Right renal pelvis (tissue), 4 donors: ENCODE measurements at places on chromosomes 7 and 10. TPM values are rescaled to one million over a fixed set of nuclear protein-coding genes. Genes with fewer than 3 reads are reported as not detected.
A peak's percentile ranks its signal among the peaks of the same experiment; 100 is the strongest.

DNA sequence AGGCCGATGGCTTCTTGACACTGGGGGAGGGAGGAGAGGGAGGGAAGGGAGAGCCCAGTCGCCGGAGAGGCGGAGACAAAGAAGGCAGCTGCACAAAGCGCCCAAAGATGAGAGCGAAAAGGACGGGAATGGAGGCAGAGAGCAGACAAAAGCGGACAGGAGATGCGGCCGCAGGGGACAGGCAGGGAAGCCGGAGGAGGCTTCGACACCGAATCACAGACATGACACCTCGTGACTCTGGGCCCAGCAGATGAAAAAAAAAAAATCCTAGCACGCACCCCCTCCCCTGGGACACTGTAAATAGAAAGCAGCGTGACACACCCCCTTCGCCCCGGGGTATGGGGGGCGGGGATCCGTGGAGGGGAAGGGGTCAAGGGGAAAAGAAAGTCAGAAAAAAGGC, 976 bp downstream of the NAT16 start:
- no peak for DNase-seq

DNA sequence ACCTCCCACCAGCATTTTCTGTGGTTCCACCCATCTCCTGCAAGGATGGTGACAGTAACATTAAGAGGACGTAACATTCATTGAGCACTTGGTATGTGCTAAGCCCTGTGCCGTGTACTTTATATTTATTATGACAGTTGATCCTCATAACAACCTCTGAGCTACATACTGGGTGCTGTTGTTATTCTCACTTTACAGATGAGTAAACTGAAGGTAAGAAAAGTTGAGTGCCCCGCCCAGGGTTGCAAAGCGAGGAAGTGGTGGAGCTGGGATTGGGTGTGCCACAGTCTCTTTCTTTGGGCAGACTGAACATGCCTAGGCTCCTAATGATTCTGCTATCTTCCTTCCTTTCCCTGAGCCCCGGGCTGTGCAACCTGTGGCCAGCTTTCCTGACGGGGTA, 107.4 kb downstream of the SH3PXD2A start:
- no peak for DNase-seq

- DNase-seq, result no peak
Observed at GRCh38 chr10:86370006-86370585, 3.5 kb upstream of the GRID1 start.

- DNase-seq, result no peak
Observed at GRCh38 chr7:129391546-129392171, 42.6 kb upstream of the STRIP2 start.

GRCh38 chr10:43208147-43209073, 58.5 kb downstream of the RASGEF1A start:
- no peak for DNase-seq

GRCh38 chr7:32533276-32534029, 38.2 kb downstream of the AVL9 start:
- no peak for DNase-seq

GRCh38 chr7:22581099-22581498, 81.1 kb upstream of the STEAP1B start:
- DNase-seq, result no peak

GRCh38 chr10:17831341-17831740, 22.2 kb downstream of the MRC1 start:
- DNase-seq, result no peak

- no peak for DNase-seq
Observed at GRCh38 chr10:59290448-59290847, 71.9 kb downstream of the FAM13C start.

- DNase-seq, result no peak
Observed at GRCh38 chr7:30977896-30978564, 14.3 kb downstream of the GHRHR start.

GRCh38 chr10:58645416-58646146, 132.9 kb downstream of the BICC1 start:
- DNase-seq, result no peak

- no peak for DNase-seq
Observed at GRCh38 chr7:55444786-55445185, 79.6 kb downstream of the LANCL2 start.

GRCh38 chr10:68408898-68409518, 1.9 kb upstream of the RUFY2 start:
- DNase-seq, result no peak

- no peak for DNase-seq
Observed at GRCh38 chr7:44403775-44404174, 78.4 kb upstream of the CAMK2B start.

- DNase-seq, result no peak
Observed at GRCh38 chr10:61188691-61189090, 244.7 kb upstream of the RHOBTB1 start.

- no peak for DNase-seq
Observed at GRCh38 chr7:100190048-100190711, 12.5 kb downstream of the STAG3 start.

DNA sequence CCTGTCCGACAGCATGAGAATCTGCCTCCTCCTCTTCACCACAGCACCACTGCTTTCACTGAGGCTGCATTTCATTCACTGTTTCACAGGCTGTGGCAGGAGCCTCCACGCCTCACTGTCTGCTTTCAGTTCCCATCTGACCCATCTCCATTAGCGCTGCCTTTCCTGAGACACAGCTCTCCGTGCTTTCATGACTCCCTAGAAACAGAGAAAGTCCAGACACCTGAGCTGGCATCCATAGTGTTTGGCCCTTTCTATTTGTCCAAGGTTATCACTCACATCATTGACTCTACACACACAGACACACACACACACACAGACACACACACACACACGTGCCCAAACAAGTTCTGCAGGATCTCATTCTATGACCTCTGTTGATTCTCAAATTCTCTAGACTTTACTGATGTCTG, 5.2 kb downstream of the LGI1 start:
- no peak for DNase-seq

DNA sequence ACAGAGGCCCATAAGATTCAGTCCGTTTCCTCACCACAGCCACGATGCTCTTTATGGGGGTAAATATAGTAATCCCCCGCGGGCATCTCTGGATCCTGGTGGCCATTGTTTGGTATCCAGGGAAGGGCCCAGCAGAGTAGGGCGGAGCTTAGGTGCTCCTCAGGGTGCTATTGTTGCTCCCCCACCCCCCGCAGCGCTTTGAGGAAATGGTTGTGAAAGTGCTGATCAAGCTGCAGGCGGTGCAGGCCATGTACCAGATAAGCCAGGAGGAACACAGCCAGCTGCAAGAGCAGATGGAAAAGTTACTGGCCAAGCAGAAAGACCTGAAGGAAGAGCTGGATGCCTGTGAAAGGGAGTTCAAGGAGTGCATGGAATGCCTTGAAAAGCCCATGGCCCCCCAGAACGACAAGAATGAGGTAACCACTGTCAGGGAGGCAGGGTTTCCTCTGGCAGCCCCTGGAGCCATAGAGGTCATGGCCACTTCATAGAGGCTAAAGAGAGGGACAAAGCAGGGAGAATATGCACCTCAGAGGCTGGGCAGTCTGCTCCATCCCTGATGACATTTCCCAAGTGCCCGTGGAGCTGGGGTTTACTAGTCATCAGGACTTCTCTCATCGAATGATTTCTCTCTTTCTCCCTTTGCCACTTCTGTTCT, 17.6 kb upstream of the FLNC start:
- no peak for DNase-seq

DNA sequence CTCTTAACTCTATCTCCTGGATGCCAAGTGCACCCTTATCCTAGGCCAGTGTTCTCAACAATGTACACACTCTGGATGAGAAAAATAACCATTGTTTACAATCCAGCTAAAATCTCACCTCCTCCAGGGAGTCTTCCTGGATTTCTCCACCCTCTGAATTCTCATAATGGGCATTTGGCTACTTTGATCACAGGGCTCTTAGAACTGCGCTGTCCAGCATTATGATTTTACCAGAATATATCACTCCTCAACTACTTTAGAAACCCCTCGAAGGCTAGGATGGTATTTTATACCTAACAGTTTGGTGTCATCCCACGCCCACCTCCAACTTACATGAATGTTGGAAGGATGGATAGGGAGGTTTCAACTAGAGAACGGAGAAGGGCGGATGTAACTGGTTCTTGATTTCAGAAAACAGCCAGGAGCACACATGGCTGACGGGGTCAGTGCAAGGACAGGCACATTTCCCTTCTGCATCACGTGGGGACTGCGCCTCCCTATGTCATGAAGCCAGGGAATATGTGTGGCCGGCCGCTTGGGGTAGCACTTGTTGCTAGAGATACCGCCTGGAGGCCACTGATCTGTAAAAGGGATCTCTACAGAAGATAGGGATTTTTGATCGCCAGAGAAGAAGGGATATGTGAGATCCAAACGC, 1.2 kb upstream of the ATP6V0E2 start:
- peak; percentile 69 for DNase-seq

GRCh38 chr7:158492367-158492764, 95.3 kb downstream of the PTPRN2 start:
- no peak for DNase-seq

GRCh38 chr10:131453721-131454634, 142.5 kb upstream of the TCERG1L start:
- peak; percentile 92 for DNase-seq

DNA sequence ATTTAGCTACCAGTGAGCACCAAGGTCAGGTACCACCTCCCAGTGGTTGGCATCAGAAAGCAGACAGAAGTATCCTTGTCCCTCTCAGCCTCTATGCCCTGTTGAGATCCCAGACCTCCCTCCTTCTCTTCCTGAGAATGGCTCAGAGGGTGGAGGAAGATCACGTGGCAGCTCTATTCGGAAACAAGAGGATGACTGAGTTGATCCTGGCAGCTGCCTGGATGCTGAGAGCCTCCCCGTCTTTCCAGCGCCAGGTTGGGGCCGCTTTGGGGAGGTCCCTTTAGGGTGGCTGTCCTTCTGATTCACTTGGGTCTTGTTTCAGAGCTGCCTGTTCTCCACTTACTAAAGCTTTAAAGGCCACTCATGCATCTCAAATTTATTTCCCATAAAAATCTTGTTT, 36.9 kb upstream of the NPFFR1 start:
- DNase-seq, result no peak

DNA sequence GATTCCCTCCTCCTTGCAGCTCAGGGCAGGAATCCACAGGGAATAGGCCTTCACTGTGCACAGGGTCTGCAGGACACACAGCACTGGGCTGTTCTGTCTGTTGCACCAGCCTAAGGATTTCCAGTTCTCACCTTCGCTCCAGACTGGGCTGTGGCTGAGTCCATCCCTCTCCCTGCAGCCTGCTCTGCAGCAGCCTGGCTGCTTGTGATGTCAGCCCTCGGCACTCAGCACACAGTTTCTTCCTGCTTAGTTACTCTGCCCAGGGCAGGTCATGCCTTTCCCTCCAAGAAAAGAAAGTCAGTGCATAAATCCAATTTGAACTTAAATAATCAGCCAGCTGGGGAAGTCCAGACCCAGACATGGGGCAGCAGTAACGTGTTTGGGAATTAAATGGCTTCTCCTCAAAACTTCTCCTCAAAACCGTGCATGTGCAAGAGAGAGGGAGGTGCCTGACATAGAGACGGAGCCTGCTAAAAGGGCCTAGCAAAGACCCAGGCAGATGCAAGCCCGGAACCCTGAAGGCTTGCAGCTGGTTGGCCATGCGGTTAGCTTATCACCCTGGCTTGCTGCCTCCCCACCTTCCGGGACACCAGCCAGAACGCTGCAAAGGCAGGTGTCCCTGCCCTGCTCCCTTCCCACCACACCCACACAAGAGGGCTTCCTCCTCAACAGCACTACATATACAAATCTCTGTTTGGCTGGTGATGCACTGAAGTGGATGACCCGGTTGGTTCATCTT, 10.9 kb upstream of the GDF2 start:
- no peak for DNase-seq

DNA sequence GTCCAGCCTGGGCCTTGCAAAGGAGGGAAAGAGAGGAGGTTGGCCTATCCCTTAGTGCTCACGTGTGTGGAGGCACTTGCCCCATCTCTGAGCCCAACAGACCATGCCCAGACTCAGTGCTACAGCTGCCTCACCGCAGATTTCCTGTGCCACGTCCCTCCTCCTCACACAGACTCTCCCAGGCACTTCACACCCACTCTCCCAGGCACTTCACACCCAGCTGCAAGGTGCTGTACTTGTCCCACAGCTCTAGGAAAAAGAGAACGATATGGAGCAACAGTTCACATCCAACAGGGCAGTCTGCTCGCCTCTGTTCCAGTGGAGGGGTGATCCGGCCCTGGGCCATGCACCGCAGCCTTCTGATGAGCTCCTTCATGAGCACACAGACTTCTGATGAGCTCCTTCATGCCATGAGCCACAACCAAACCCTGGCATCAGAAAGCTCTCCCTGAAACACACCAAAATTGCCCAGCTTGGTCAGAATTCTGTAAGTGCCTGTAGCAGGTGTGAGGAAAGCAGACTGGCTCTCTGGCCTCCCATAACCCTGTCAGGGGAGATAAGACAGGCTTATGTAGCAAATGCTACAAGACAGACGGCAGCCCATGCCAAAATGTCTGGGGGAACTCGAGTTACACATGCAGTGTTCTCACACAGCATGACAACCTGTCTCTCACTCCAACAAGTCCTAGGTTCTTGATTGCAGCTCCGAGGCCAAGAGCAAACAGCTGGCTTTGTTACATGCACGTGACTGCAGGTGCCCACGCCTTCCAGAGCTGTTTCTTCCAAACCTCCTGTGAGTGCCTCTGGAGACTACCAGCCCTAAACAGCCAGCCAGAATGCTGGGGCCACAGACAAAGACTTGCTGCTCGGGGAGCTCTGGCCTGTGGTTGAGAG, 348.5 kb downstream of the GRID1 start:
- no peak for DNase-seq

DNA sequence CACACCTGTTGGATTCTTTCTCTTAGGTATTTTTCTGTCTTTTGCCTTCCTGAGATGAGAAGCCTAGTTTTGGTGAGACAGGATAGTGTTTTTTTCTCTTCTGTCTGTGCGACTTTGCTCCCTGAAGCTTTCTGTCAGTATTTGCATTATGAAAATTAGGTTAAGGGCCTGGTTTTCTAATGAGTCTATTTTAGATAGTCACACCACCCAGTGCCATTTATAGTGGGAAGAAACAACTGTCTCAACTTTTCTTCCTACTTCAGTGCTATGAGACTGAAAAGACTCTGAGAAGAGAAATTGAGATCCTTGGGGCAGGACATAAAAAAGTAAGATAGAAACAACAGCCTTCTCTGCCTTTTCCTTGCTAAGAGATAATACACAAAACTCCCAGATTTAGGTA, 53.6 kb downstream of the MINPP1 start:
- DNase-seq, result no peak

DNA sequence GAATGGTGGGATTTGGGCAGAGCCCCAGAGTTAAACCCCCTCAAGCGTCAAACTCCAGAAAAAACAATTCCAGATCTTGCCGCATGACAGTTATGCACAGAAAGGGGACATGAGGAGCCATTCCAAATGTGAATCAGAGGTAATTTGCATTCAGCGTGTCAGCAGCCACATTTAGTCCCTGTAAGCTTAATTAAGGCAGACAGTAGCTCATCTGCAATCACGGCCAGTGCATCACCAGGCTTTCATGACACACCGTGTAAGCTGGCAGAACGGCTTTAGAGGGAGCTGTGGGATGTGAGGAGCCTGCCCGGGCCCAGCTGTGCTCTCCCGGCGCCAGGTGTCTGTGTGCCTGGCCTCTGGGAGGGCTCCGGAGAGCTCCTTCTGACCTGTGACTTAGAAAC, 18.7 kb upstream of the PRKAG2 start:
- no peak for DNase-seq

AKR1C8 gene
- 0.25 TPM for polyA plus RNA-seq

NFKB2 gene
- polyA plus RNA-seq, result 24.7 TPM

RAPGEF5 gene
- polyA plus RNA-seq, result 38.7 TPM

OLAH gene
- 0.96 TPM for polyA plus RNA-seq

CPA2 gene
- polyA plus RNA-seq, result 0.34 TPM

TAS2R41 gene
- not detected for polyA plus RNA-seq

CLDN3 gene
- polyA plus RNA-seq, result 69.5 TPM

NUP205 gene
- 67.1 TPM for polyA plus RNA-seq

HOXA4 gene
- 23.1 TPM for polyA plus RNA-seq

SLC13A1 gene
- 18.8 TPM for polyA plus RNA-seq

CACNA2D1 gene
- polyA plus RNA-seq, result 24.3 TPM
